Inflammatory macrophage treated with lipopolysaccharide for 4 hours (primary cell): ENCODE measurements at places on chromosomes 2 and 18.

- DNase-seq, result peak; percentile 1
Observed at GRCh38 chr2:51795248-51795888, 763.4 kb upstream of the NRXN1 start.

- DNase-seq, result peak; percentile 86
Observed at GRCh38 chr18:2657788-2658458, 2.4 kb downstream of the SMCHD1 start.

- no peak for DNase-seq
Observed at GRCh38 chr18:22639026-22639463, 221.3 kb upstream of the CTAGE1 start.

- DNase-seq, result peak; percentile 78
Observed at GRCh38 chr2:230714136-230714480, 1.5 kb downstream of the CAB39 start.

DNA sequence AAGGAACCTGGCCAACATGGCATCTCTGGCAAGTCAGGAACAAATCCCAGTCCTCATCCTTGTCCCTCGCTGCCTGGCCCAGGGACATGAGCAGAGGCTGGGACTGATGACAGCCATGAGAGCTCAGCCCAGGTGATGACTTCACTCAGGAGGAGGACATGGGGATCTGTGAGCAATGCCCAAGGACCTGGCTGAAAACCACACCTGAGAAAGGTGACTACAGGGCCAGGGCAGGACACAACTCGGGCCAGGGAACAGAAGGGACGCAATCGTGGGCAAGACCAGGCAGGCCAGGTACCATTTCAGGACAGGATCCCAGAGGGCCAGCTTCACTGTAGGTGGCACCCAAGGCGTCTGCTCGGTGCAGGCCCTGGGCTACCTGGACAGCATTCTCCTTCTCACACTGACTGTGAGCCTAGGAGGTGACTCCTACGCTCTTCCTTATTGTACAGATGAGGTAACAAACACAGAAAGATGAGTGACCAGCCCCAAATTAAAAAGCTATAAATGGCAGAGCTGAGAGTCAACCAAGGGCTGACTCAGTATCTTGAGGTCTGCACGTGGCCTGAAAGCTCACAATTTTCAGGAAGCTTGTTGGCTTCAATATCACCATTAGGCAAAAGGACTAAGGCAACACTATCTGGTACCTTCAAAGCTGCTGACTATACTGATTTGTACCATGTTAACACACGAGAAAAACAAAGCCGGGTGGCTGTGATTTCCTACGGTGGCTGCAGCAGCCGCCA is 141.1 kb downstream of the EIPR1 start:
- DNase-seq, result peak; percentile 56

GRCh38 chr18:1513519-1513918 is 608.8 kb downstream of the ADCYAP1 start:
- DNase-seq, result peak; percentile 0

DNA sequence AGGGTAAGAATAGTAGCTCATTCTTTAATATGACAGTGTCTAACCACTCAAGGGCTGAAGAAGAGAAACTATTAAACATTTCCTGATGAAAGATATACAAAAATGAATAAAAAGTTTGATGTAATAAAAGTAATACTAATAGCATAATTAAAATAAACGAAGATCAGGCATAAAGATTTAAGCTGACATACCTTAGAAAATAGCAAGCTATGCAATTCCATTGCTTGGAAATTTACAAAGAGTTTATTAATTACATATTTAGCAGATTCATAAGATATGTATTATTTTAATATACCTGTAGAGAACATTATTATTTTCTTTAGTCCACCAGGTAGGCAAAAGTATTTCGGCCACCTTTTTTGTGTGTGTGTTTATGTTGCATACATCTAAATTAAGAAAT is 229.4 kb downstream of the GCA start:
- no peak for DNase-seq

DNA sequence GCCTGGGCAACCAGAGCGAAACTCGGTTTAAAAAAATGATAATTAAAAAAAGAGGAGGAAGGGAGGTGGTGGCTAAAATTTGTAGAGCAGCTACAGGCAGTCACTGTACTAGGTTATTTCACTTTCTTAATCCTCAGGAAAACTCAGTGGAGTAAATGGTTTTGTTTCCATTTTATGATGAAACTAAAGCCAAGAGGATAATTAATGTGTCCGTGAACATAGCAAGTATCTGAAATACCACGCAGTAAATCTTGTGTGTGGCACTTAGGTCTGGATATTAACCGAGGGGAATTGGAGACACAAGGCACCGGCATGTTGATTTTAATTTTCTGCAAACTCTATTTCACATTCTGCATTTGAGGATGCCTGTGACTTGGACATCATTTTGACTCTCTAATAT is 14.5 kb downstream of the SH3BP4 start:
- no peak for DNase-seq

- peak; percentile 35 for DNase-seq
Observed at GRCh38 chr2:100888601-100889000, 68.7 kb downstream of the NPAS2 start.

GRCh38 chr18:24396082-24396633 is 1.5 kb downstream of the OSBPL1A start:
- no peak for DNase-seq

GRCh38 chr2:180892091-180892490 is 88.3 kb upstream of the UBE2E3 start:
- no peak for DNase-seq

- peak; percentile 74 for DNase-seq
Observed at GRCh38 chr2:101361522-101361921, 25.8 kb downstream of the CREG2 start.

DNA sequence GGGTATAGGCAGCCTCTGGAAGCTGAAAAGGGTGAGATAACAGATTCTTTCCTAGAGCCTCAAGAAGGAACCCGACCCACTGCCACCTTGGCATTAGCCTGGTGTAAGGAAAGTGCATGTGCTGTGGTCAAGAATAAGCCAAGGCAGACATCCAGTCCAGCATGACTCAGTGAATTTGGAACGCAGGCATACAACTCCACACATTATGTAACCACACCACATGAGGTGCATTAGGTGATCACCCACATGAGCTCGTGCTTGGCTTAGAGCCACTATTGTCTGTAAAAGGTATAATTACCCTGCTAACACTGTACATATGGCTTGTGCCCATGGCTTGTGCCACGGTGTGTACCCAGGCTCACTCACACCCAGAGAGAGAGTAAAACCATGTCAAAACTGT is 583.7 kb upstream of the HNMT start:
- DNase-seq, result no peak

DNA sequence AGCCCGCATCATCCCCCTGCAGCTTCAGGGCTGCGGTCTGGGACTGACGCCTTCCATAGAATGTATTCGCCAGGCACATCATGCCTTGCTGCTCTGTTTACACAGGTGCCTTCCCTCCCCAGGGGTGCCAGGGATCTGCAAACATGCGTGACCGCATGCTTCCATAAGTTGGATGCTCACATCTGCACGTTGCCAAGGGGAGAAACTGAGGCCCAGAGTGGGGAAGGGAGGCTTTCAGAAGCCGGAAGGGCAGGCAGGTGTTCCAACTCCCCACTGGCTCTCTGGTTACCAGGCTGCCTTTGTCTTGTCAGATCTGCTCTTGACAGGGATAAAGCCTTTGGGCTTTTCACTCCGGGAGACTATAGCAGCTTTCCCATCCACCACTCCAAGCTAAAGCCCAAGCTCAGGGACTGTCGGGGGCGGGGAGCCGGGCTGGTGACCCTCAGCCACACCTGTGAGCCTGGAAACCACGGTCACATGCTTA is 125.8 kb upstream of the TNP1 start:
- no peak for DNase-seq

GRCh38 chr2:42922790-42923579 is 130.6 kb upstream of the HAAO start:
- DNase-seq, result no peak

GRCh38 chr2:211516537-211516936 is 960.1 kb downstream of the CPS1 start:
- no peak for DNase-seq

DNA sequence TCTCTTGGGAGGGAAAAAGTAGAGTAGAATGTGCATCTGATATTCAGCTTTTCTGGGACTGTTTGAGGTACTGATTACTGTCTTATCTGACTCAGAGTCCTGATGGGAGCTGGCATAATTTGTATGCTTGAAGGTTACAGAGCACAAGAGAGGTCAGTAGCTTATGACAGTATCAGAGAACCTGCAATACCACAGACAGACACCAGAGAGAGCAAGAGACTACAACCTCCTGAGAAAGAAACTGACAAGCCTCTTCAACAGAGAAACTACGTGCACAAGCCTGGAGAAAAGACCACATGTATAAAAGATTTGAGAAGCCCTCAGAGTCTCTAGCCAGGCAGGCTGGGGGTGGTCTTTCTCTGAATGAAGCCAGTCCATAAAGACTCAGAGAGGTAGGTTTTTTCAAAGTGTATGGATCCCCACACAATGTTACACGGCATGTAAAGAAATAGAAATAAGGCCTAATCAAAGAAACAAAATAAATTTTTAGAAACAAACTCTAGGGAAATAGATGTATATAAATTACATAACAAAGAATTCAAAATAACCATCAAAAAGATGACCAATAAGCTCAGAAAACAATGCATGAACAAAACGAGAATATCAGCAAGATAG is 568.3 kb downstream of the LRRTM4 start:
- peak; percentile 19 for DNase-seq

DNA sequence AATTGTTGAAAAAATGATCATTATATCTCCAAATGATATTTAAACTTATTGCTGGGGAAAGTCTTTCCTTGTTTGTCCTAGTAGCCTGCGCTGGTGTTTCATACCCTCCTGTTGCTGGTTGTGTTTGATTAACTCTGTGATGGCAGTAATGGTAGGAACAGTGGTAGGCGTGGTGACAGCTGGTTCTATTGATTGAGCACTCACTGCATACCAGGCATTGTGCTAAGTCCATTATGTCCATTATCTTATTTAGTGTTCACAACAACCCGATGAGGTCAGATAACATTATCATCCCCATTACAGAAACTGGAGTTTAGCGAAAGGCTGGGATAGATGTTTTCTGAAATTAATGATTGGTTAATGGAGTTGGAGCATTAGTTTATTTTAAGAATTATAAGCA is 77.8 kb upstream of the STON1 start:
- DNase-seq, result no peak

- no peak for DNase-seq
Observed at GRCh38 chr2:158049129-158049855, 52.4 kb upstream of the UPP2 start.

DNA sequence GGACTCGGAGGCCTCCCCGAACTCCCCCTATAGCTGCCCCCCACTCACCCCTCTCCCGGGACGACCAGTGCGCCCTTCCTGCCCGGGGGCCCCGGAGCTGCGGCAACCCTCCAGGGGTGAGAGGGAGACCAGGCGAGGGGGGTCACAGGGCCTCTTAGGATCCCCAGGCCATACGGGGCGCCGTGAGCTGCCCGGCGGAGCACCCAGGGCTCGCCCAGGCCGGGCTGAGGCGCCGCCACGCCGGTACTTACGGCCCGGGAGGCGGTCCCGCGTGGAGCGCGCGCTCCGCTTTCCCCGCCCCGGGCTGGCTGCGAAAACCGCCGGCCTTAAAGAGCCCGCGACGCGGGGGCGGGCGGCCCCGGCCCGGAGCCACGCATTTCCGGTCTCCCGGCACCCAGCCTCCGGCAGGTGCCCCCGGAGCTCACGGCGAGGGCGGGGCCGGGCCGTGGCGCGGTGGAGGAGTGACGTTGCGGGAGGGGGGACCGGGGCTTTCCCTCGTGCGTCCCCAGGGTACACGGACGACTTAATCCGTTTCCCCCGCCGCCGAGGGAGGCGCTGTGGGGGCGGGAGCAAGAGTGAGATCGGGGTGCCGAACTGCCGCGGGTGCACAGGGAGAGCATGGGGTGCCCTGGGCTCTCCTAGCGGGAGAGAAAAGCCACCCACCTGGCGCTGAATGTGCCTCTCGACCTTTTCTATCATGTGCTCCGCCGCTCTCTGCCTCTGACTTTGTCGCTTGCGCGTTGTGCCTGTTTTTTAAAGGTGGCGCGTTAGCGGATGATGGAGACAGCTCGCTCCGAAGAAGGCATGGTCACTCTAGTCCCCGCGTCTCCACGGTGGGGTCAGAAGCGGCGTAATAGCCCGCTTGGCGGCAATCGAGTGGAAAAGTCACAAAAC is at the start of gene METTL21A:
TSS of gene METTL21A (minus strand) at position 381 of the 894 bp plus-strand sequence. CDS start 1,019 bp downstream, outside the sequence.
- peak; percentile 84 for DNase-seq

DNA sequence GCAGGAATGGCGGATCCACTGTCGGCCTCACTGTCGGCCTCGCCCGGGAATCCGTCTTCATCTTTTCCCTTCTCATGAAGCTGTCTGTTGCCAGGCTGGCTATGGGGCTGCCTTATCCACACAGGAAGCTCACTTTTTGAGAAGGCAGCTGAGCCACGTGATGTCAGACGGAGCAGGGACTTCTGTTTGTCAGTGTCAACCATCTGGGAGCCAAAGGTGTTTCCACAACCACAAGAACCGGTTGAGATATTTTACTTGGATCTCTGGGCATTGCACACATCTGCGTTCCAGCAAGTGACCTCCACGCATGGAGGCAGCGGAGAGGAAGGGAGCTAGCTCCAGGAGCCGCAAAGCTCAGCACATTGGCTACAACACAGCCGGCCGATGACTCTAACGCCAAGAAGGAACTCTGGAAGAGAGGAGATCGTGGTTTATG is 27.4 kb upstream of the TAF1B start:
- DNase-seq, result no peak

GRCh38 chr2:30455114-30455738 is 8.2 kb downstream of the LCLAT1 start:
- DNase-seq, result no peak

DNA sequence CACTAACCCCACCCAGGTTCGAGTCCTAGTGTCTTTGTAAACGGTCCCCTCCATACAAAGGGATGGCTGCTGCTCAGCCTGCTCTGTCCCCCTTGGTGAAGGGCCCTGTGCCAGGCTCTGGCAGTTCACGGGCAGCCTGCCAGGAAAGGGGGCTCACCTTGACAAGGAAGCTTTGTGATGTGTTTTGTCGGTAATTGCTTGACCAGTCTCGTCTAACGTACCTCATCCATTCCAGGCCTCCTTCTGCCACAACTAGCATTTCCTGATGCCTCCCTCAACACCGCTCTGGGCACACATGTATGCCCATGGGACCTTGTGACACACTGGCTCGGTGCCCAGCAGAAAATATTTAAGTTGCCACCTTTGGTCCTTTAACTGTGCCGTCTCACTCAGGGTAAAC is 171.9 kb downstream of the KLHL29 start:
- DNase-seq, result no peak

- no peak for DNase-seq
Observed at GRCh38 chr18:69763002-69763401, 184.7 kb downstream of the CD226 start.

GRCh38 chr18:22213333-22213973 is 44.1 kb downstream of the GATA6 start:
- DNase-seq, result no peak

DNA sequence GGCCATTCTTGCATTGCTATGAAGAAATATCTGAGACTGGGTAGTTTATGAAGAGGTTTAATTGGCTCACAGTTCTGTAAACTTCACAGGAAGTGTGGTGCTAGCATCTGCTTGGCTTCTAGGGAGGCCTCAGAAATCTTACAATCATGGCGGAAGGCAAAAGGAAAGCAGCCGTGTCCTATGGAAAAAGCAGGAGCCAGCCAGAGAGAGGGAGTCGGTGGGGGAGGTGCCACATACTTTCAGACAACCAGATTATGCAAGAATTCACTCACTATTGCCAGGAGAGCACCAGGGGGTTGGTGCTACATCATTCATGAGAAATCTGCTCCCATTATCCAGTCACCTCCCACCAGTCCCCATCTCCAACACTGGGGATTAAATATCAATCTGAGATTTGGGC is 64.1 kb downstream of the CPS1 start:
- DNase-seq, result no peak
